NCI-H226 (cell line): ENCODE measurements at places on chromosomes 16 and 17.

DNA sequence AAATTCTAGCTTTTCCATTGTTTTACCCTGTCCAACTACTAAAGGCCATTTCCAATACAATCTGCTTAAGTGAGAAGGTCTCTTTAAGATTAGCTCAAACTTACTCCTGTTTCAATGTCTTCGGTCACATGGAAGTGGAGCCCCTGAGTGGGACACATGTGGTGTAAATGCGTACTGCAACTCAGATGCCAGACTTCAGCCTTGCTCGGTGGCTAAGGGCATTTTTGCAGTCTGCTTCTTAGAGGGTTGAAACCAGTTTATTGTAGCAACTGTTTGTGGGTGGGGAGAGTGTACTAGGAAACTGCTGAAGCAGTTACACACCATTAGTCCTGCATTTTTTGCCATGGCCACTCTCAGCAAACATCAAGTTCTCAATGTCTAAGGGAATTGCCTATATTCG is 140.6 kb downstream of the PARN start:
- DNase-seq: no peak

GRCh38 chr17:31357091-31357490 is 34.4 kb upstream of the RAB11FIP4 start:
- DNase-seq: no peak

DNA sequence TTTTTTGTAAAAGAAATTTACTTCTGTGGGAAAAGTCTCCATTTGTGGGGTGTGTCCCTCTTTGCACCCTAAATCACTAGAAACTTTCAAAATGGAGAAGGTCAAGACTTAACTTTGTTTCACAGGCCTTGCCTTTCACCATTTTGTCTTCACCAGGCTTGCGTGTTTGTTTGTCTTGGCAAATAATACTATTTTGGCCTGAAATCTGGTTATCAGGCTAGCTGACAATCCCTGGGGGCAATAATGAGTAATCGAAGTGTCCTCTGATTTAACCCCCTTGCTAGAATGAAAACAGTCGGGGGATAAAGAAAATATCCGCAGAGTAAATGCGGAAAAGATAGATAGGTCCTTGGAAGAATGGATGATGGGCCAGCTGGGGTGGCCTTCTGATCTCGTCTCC is 34.5 kb downstream of the SLC39A11 start:
- DNase-seq: no peak

- no peak for DNase-seq
Measured at GRCh38 chr16:55325080-55325447, 1.1 kb downstream of the IRX6 start.

DNA sequence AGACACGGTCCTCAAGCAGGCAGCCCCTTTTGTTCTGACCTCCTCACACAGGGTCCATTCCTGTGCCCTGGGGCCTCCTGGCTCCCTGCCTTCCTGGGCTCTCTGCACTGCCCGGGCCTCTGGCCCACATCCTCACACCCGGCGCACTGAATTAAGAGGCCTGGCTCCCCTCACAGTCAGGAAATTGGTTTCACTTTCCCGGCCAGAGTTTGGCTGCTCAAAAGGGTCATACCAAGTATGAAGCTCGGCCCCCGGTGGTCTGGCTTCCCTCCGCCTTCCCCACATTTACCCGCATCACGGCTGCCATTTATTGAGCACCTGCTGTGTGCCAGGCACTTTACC is 220.0 kb downstream of the NTN1 start:
- DNase-seq: peak; percentile 1

DNA sequence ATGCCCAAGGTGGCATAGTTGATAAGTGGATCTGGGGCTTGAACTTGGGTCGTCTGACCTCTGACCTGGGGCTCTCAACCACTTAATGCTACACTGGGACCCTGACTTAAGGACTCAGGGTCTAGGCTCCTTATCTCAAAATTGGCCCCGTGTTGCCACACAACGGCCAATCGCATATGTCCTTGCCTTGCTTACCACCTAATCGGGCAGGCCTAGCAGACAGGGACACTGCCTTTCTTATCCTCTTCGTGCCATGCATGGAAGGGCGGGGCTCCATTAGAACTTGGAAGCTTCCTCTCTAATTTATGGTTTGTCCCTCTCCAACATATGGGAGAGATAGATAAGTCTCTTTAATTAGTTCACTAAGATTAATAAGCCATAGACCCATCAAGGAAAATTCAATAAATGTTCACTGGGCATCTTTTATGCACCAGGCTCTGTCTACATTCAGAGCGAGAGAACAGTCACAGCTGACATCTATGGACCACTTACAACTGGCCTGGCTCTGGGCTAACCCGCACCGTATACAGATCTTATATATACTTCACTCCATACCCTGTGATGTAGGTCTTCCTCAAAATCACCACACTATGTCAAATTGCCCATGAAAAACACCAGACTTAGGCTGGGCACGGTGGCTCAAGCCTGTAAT is 35.1 kb downstream of the CDH1 start:
- no peak for DNase-seq

DNA sequence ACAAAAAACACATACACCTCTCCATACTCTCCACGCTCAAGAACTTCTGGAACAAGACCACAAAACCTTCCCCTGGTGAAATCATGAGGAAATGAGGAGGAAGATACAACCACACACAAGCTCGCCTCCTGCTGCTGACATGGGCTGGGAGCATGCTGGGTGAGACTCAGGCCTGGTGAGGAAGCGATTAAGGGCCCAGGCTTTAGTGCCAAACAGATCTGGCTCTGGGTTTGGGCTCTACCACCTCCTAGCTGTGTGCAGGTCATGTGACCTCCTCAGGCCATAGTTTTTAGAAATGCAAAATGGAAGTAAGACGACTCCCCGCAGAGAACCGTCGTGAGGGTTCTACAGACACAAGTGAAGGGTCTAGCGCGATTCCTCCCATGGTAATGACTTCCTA is 41.3 kb downstream of the VAC14 start:
- no peak for DNase-seq

- DNase-seq: no peak
Measured at GRCh38 chr16:301950-302349, 19.0 kb downstream of the PDIA2 start.

DNA sequence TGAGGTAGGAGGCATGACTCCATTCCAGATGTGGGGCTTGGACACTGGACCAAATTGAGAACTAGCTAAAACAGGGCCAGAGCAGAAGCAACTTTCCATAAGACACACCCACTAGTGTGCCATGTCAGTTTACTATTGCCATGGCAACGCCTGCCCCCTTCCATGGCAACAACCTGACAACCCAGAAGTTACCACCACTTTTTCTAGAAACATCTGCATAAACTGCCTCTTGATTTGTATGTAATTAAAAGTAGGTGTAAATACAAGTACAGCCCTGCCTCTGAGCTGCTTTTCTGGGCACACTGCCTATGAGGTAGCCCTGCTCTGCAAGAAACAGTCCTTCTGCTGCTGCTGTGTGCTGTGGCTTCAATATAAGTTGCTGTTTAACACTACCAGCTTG is 19.5 kb upstream of the SCNN1B start:
- DNase-seq: no peak
